ENCODE measurements at places on chromosomes 7 and 10. TPM values are rescaled to one million over a fixed set of nuclear protein-coding genes. Genes with fewer than 3 reads are reported as not detected.

Gene SPDYE18
- polyA plus RNA-seq, result 2.3 TPM

Gene GPR26
- not detected for polyA plus RNA-seq

Gene ZNF3
- 38.7 TPM for polyA plus RNA-seq

DNA sequence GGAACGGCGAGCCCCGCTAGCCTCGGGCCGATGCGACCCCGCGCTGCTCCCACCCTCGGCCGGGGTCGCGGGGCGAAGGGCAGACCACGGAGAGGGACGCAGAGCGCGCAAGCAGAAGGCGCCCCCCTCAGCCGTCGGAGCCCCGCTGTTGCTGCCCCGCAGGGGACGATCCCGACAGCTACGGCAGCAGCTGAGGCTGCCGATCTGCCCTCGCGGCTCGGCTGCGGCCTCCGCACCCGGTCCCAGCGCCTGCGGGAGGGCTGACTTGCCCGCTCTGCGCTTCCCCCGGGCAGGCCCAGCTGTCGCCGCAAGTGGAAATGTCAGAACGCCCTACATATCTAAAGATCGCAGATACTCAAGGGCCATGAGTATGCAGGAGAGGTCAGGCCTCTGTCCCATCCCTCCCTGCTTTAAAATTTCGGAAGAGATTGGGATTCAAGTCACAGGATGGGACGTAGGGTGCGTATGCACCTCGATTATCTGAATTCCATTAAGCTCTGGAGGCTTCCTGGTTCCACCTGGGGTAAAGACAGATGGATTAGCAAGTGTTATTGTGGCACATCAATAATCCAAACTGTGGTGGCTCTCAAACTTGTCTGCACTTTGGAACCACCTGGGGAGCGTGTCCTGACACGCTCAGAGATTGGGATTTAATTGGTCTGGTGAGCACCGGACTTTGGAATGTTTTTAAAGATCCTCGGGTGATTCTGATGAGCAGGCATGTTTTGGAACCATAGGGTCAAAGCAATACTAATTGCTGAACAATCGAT is at the start of gene CRPPA:
Gene CRPPA (minus strand): TSS at position 206 of the 770 bp plus-strand sequence. CDS start 216 bp downstream, outside the sequence.
- peak; percentile 41 for DNase-seq

DNA sequence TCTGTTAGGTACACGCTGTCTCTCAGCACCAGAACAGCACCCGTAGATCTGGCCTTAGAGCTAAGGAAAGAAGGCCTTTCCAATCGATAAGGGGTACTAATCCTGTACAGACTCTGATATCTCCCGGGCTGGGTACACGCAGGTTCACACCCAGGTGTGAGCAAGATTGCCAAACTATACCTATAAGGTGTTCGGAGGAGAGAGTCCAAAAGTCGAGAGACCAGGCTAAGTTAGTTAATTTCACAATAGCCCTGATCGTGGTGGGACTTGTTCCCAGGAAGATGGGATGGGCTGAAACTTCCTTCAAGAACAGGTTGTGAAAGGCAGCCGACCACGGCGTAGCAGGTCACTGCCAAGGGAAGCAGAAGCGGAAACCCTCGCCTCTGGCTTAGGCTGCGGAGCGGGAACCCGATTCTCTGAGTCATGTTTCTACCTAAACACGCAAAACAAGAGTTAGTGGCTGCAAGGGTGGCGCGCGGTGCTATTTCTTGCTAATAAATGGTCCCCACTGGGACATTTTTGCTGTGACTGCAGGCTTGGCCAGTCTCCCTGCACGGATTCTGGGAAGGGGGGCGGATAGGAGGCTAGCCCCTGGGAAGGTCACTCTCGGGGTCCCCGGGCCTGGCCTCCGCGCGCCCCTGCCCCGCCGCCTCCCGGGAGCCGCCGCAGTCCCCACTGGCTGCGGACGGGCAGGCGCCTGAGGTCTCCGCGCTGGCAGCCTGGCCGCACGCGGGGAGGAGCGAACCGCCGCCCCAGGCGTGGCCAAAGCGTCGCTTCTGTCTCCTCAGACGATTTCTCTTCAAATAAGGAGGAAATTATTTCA is 75.4 kb upstream of the PDSS1 start:
- DNase-seq, result no peak

GRCh38 chr10:101071885-101072433 is 10.2 kb downstream of the KAZALD1 start:
- no peak for DNase-seq

DNA sequence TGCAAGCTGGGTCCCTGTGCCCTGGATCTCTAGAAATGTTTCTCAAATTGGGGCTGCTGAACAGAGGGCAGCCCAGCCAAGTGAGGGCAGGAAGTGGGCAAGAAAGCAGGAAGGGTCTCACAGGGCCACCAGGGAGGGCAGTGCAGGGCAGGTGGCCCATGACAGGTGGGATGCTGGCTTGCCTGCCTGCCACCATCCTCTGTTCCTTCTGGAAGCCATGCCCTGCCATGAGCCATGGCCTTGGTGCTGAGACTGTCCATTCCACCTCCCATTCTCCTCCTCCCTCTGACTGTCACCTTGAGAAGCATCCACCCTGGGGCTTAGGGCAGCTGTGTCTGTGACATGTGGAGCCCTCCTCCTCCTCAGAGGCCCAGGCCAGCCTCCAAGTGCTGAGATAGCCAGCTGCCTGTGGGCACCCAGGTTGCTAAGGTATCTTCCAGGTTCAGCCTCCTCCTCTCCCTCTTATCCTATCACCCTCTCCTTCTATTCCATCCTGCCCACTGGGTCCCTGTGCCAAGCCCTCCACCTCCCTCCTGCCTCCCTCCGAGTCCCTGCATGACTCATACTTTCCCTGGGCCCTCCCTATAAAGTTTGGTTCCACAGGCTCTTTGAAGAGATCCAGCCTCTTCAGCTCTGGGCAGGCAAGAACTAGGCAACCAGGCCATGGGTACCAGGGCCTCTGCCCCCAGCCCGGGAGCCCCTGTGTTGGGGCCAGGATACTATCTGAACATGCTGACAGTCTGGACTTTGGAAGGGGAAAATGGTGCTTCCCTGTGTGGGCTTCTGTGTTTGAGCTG is 1.3 kb downstream of the VSIR start:
- DNase-seq, result no peak

- no peak for DNase-seq
Measured at GRCh38 chr7:148433521-148434180, 156.9 kb upstream of the C7orf33 start.

DNA sequence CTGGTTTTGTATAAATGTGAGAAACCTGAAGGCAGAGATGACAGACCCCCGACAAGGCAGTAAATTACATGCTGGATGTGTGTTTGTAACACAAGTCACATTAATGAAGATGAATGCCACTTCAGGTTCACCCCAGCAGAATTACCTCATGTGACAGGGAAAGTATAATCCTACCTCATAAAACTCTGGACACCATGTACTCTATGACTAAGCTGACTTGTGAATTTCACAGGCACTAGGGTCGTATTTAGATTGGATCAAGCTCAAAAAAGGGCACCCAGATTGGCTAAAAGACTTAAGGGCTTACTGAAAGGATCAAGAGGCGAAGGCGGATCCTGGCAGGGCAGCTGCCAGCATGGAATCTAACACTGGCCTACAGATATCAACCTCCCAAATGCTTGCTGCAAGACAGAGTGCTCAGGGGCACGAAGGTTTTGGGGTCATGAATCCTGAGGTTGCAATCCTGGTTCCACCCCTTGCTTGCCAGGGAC is 161.4 kb downstream of the PIP4K2A start:
- DNase-seq, result no peak

- no peak for DNase-seq
Measured at GRCh38 chr10:35019041-35020024, 70.8 kb downstream of the CUL2 start.

GRCh38 chr7:105719395-105719794 is 138.1 kb upstream of the EFCAB10 start:
- DNase-seq, result no peak

DNA sequence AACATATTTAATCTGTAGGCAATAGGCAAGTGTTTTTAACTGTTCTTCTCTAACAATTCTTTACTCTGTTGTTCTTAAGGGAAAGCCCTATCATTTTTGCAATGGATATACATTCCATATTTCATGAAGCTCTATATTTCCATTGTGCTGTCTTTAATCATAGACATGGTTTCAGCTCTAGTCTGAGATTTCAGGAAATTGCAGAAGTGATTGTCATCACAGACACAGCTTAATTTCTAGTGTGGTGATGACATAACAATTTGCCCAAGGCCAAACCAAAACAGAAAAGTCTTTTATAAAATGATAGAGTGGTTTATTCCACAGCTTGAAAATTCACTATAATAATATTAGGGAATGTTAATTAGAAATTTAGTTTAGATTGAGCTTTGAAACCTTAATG is 494.1 kb upstream of the SEMA3A start:
- no peak for DNase-seq

DNA sequence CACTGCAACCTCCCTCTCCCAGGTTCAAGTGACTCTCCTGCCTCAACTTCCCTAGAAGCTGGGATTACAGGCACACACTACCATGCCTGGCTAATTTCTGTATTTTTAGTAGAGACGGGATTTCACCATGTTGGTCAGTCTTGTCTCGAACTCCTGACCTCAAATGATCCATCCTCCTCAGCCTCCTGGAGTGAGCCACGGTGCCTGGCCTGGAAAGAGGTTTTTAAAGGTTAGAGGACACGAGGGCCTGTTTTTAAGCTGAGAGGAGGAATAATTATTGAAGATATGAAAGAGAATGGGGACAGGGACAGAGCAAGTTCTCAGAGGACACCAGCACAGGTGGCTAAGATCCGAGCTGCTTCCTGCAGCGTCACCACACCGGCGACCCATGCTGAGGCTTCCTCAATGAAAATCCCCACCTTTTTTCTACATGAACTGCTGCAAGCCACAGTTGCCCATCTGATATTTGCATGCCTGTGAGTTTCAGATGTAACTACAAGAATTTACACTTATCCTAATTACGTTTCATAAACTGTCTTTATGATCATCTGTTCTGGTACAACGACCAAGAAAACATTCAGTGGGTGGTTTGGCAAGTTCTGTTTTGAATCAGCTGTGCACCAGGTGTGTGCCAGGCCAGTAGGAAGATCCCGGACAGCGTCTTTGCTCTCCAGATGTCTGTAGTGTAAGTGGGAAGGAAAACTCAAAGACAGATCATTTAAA is 76.0 kb downstream of the HIP1 start:
- DNase-seq, result no peak

GRCh38 chr7:88387368-88387767 is 80.7 kb upstream of the STEAP4 start:
- no peak for DNase-seq
